ENCODE measurements at places on chromosomes 2 and 18. TPM values are rescaled to one million over a fixed set of nuclear protein-coding genes. Genes with fewer than 3 reads are reported as not detected.
A peak's percentile ranks its signal among the peaks of the same experiment; 100 is the strongest.

GRCh38 chr2:134335601-134336000 lies 81.7 kb downstream of the MGAT5 start:
- no peak overlapping the region for H3K27ac ChIP-seq
- H3K36me3 ChIP-seq, result no peaks in the 10 kb centered on the region
- no peaks in the 10 kb centered on the region for H3K4me1 ChIP-seq
- H3K27me3 ChIP-seq, result no peaks in the 10 kb centered on the region

GRCh38 chr18:59359576-59359952 lies 499 bp upstream of the LMAN1 start:
- no peaks in the 10 kb centered on the region for H3K27me3 ChIP-seq
- peaks cover 20% of the 10 kb centered on the region for H3K4me1 ChIP-seq
- H3K27ac ChIP-seq, result no peak overlapping the region
- peaks cover 14% of the 10 kb centered on the region for H3K36me3 ChIP-seq
- H3K4me3 ChIP-seq, result peak overlapping the region; percentile 95

Gene PTPRM
- 45.6 TPM for total RNA-seq

GRCh38 chr18:78979730-78980278 lies at the start of gene SALL3:
Gene SALL3, plus strand, starts transcription at chr18:78979818. Its CDS starts 457 bp downstream, at chr18:78980275.
- peaks cover 58% of the 10 kb centered on the region for H3K27me3 ChIP-seq
- H3K4me3 ChIP-seq, result no peak within 1 kb of the TSS
- H3K36me3 ChIP-seq, result no peaks in the 10 kb centered on the region
- no peak for DNase-seq

GRCh38 chr18:55214969-55215368 lies 255.7 kb upstream of the CCDC68 start:
- H3K4me3 ChIP-seq, result no peak overlapping the region
- H3K27me3 ChIP-seq, result no peaks in the 10 kb centered on the region
- no peaks in the 10 kb centered on the region for H3K36me3 ChIP-seq

DNA sequence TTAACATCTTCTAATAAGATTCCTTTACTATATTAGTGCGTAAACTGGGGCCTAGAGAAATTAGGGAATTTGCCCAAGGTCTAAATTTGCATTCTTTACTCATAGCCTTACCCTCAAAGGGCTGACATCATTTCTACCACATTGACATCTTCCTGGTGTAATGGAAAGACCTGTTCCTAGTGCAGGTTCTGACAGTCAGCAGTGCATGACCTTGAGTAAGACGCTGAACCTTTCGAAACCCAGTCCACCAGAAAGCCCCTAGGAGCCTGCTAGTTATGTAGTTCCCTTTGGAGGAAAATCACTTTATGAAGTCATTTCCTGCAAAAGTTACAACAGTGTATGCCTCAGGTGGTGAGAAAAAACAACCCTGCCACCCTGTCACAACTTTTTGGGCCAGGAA lies 388.3 kb downstream of the TNS1 start:
- H3K4me3 ChIP-seq, result no peak overlapping the region
- H3K27me3 ChIP-seq, result peaks cover 26% of the 10 kb centered on the region
- H3K36me3 ChIP-seq, result no peaks in the 10 kb centered on the region
- no peak for DNase-seq
- H3K4me1 ChIP-seq, result no peaks in the 10 kb centered on the region

- no peaks in the 10 kb centered on the region for H3K27me3 ChIP-seq
- H3K36me3 ChIP-seq, result no peaks in the 10 kb centered on the region
- peak overlapping the region; percentile 61 for H3K27ac ChIP-seq
- DNase-seq, result peak; percentile 95
These were observed 100.7 kb upstream of the MCFD2 start for GRCh38 chr2:47016172-47016913.

DNA sequence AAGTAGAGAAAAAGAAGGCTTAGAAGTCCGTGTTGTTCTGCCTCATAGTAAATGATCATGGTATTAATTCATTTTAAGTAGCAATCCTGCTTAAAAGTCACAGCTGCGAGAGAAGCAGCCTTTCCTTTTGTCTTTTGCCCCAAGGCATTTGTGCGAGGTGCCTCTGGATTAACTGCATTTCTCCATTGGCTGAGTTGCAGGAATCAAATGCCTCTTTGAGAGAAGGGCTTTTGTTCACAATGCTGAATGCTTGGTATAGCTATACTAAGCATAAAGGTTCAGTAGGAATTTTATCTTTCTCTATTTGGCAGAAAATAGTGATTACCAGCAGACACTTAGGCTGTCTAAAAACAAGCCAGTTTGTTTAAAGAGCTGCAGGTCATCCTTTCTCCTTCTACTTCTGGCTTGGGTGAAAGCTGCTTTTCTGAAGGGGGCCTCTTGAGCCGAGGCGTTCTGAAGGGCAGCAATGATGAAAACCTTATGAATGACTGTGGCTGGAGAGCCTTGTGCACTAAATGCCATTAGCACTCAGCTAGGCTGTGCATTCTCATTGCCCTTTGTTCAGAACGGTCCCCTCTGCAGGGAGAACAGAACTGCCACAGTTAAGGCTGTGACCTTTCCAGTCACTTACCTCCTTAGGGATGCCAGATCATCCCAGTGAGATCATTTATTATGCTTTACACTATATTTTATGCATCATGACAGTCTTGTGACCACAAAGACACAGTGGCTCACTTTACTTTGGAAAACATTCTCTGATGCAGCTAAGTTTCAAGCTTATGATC lies 68.8 kb upstream of the TMEM87B start:
- DNase-seq, result no peak
- H3K4me3 ChIP-seq, result no peak overlapping the region
- peaks cover 15% of the 10 kb centered on the region for H3K4me1 ChIP-seq

DNA sequence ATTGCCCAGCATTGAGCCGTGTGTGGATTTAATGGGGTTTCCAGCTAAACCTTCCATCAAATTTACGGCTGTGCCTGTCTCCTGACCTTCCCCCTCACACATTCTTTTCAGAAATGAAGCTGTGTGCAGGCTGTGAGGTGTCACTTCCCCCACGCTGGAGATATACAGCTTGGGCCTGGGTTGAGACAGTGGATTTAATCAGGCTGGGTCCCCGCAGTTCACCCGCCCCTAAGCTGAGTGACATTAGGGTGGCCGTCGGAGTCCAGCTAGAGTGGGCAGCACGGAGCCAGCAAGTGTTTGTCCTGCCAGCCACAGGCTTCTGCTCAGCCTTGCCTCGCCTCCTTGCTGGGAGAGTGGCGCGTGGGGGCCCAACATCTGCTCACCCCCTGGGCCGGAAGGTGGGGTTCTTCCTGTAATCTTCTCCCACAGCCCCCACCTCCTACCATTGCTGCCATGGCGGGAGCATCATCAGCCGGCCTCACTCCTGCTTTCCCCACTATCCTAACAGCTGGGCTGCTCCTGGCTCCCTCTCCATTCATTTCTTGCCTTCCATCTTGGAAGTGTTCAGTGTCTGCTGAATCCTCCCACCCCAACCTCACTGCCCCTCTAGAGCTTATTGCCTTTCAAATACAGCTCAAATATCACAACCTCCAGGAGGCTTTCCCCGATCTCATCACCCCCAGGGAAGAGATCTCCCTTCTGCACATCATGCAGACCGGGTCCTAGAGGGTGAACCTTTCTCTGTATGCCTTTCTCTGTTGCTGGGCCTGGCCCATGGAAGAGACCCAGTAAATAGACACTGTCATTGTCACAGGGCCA lies 149.0 kb downstream of the GLI2 start:
- H3K36me3 ChIP-seq, result no peaks in the 10 kb centered on the region
- no peaks in the 10 kb centered on the region for H3K4me1 ChIP-seq

Gene PLEKHH2
- total RNA-seq, result 2.7 TPM

Gene TET3
- 6.1 TPM for total RNA-seq
